ENCODE measurements at places on chromosomes 6 and 20. TPM values are rescaled to one million over a fixed set of nuclear protein-coding genes. Genes with fewer than 3 reads are reported as not detected.

DNA sequence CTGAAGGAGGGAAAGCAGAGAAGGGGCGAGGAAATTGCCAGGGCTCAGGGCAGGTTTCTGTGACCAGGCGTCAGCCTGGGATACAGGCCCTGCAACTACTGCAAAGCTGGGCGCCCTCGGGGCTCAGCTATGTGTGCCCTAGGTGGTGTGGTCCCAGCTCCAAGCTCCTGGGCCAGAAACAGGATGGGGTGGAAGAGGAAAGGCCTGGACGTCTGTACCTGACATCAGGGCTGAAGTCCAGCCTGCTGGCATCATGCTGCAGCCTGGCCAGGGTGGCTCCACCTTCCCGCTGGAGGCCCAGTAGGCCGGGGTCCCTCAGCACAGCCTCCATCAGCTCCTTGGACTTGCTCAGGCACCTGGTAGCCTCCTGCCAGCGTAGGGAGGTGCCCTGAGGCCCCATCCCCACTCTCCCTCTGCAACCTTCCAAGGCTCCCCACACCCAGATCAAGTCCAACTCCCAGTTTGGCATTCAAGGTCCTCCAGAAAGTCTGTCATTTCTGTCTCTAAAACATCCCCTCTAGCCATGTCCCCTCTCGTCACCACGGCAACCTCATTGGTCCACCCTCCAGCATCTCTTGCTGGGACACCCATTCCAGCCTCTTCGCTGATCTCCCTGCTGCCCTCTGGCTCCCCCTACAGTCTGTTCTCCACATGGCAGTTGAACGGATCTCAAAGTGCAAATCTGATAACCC is 38.2 kb downstream of the KIAA1755 start:
- H3K36me3 ChIP-seq: no peaks in the 10 kb centered on the region
- H3K27ac ChIP-seq: no peak overlapping the region
- DNase-seq: peak; percentile 75
- no peaks in the 10 kb centered on the region for H3K27me3 ChIP-seq

GRCh38 chr20:44646023-44646640 is 5.4 kb downstream of the ADA start:
- H3K27ac ChIP-seq: peak overlapping the region; percentile 67
- no peaks in the 10 kb centered on the region for H3K27me3 ChIP-seq
- DNase-seq: peak; percentile 62
- no peak overlapping the region for H3K4me3 ChIP-seq
- peaks cover under 1% of the 10 kb centered on the region for H3K36me3 ChIP-seq

DNA sequence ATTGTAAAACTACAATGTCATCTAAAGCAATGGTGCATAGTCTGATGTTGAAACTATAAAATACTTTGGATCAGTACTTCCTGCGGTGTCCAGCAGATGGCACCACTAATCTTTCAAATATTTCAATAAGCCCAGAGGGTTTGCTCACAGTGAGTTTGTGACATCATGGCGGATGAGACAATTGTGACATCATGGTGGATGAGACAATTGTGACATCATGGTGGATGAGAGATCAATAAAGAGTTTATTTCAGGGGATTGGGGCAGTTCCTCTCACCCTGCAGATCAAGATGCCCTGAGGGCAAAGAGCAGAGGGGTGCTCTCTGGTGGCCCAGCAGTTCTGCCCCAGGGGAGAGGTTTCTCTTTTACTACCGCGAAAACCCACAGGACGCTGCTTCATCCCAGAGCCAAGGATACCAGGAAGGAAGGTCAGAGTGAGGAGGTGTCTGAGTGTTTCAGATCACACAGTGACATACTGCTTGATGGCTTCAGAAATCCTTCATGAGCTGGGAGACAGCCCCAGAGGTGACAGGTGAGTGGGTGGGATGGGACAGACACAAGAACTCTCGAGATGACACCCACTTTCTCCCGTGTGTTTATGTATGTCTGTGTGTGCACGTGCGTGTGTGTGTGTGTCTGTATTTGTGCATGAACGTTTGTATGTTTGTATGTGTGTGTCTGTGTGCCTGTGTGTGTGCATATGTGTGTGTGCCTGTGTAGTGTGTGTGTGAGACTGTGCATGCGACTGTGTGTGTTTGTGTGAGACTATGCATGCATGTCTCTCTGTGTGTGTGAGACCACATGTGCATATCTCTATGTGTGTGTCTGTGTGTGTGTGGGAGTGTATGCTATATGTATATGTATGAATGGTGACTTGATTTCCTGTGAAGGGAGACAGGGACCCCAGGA is 7.3 kb upstream of the ULBP2 start:
- DNase-seq: peak; percentile 87
- H3K4me1 ChIP-seq: no peaks in the 10 kb centered on the region
- no peak overlapping the region for H3K27ac ChIP-seq
- H3K27me3 ChIP-seq: peaks cover 37% of the 10 kb centered on the region
- H3K36me3 ChIP-seq: no peaks in the 10 kb centered on the region
- no peak overlapping the region for H3K4me3 ChIP-seq

Gene MPIG6B
- total RNA-seq: not detected

Gene PRR18
- total RNA-seq: 0.50 TPM

Measured in A673 (cell line).